Stimulated activated CD8-positive, alpha-beta memory T cell treated with anti-CD3 and anti-CD28 coated beads, Interleukin-4, amount 100 ng/mL, for 1 hour (primary cell): ENCODE measurements at places on chromosomes 2 and 18.

- DNase-seq: no peak
These were observed 22.2 kb downstream of the SLC3A1 start for GRCh38 chr2:44297431-44297830.

GRCh38 chr2:10502803-10503107, 54.6 kb upstream of the ODC1 start:
- DNase-seq: no peak

GRCh38 chr18:7630731-7631442, 63.8 kb downstream of the PTPRM start:
- DNase-seq: no peak

- DNase-seq: no peak
These were observed 668.0 kb upstream of the FAM98A start for GRCh38 chr2:34266908-34267697.

GRCh38 chr2:104290566-104290891, 563.4 kb upstream of the POU3F3 start:
- DNase-seq: no peak

DNA sequence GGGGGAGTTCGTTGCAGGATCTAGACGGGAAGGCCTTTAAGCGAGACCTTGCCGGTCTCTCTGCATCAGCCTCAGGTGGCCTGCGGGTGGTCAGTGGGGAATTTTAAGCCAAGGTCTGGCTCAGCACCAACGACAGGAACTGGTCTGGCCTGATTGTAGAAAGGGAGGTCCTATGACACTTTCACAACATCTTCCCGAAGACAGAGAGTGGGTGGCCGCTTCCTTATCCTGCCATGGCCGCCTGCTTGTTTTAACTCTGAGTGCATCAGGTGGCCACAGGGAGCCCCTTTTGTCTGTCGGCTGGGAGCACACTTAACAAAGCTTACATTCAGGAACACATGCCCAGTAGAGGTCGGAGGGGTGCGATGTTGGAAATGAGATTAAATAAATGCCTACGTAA, 363.7 kb upstream of the MYT1L start:
- DNase-seq: no peak

GRCh38 chr2:56757884-56758545, 574.2 kb downstream of the CCDC85A start:
- DNase-seq: no peak

- DNase-seq: no peak
These were observed 14.8 kb upstream of the IMP4 start for GRCh38 chr2:130327703-130328527.

- no peak for DNase-seq
These were observed 86.7 kb downstream of the C18orf54 start for GRCh38 chr18:54444319-54444914.

- no peak for DNase-seq
These were observed 37.4 kb upstream of the SATB2 start for GRCh38 chr2:199495147-199495546.

- no peak for DNase-seq
These were observed 39.5 kb downstream of the SFXN5 start for GRCh38 chr2:73031725-73032701.

- no peak for DNase-seq
These were observed 12.4 kb downstream of the IL1F10 start for GRCh38 chr2:113080134-113080533.

DNA sequence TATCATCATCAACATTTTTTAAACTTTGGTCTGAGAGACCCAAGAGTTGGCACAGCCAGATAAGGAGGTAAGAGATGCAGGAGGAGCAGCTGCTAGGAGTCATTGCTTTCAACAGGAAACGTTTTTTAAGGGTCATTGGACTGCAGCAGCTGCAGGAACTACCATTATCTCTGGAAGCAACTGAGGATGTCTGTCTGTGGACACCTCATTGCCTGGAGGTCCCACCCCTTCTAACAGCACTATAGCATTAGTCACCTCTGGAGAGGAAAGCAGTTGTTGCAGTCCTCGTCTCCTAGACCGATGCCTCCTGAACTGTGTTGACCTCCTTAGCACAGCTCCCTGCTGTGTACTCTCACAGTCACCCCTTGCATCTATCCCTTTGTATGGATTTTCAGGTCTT, 21.5 kb upstream of the FSHR start:
- DNase-seq: no peak

DNA sequence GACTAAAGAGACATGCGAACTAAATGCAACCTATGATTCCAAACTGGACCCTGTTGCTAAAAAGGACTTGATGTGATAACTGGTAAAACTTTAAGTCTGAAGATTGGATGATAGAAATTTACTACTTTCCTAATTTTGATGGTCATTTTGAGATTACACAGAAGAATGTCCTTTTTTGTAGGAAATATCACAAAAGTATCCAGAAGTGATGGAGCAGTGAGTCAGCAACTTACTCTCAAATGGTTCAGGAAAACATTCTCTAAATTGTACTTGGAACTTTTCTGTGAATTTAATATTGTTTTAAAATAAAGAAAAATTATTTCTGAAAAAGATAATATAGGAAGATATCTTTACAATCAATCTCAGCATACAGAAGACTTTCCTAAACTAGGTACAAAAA, 19.9 kb downstream of the MBOAT2 start:
- no peak for DNase-seq

GRCh38 chr18:34158881-34159690, 65.6 kb downstream of the NOL4 start:
- no peak for DNase-seq

DNA sequence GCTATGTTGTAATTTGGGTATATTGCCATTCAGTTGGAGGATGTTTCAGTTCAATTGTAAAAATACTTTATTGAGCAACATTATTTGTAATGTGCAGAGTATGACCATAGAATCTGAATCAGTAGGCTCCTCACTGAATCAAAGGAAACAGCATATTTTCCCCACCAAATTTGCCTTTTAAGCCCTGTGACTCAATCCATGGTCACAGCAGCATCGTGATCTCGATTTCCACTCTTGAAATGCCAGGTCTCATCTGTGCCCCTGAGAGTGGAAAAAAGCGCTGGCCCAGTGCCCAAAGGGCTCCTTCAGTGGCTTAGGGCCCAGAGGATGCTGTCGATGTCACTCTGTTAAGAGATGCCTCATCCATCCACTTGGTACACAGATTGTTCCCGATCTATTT, 57.5 kb downstream of the FHOD3 start:
- DNase-seq: no peak

DNA sequence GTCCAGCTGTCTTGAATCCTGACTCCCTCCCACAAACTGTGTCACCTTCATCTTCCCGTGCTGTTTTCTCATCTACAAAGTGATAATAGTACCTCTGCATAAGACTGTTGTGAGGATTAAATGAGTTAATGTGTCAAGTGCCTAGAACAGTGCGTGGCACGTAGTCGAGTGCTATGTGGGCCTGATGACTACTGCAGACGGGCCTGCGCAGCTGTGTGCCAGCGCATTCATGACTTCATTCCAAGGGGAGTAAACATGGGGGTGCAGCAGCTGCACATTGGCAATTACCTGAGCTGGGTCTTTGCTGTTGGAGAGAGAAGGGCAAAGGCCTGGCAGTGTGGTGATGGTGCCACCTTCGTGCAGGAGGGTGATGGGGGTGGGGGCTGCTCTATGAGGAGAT, 5.0 kb downstream of the TEX44 start:
- DNase-seq: no peak

- no peak for DNase-seq
These were observed 142.7 kb downstream of the SCG2 start for GRCh38 chr2:223459328-223459939.

DNA sequence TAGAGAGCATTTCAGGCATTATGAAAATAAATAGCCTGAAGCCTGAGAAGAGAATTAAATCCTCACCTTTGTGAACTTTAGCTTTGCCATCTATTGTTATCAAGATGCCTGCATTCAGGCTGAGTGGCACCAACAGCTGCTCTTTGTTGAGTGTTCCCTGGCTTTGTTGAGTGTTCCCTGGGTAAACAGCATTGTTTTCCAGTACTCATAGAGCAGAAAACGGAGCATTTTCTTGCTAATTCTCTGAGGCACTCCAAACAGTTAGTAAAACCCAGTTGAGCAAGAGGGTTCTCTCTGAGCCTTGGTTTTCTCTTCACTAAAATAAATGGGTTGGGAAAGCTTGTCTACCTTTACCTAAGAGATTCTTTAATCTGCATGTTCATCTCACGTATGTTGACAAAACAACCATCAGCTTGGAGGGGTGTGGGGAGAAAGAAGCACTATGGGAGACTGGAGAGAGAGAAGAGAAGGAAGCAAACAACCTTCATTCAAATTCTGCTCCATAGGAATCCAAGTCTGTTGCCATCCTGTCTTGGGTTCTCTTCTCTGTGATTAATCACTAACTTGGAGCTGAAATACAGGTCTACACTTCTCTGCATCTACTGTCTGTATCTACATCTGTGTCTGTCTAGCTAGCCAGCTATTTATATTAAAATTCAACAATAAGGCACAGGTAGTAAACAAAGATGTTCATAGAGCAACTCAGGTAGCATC, 567.0 kb upstream of the SOX11 start:
- DNase-seq: no peak

GRCh38 chr2:191889931-191890330, 43.0 kb upstream of the CAVIN2 start:
- no peak for DNase-seq

GRCh38 chr2:174623690-174624089, 26.1 kb upstream of the WIPF1 start:
- no peak for DNase-seq

DNA sequence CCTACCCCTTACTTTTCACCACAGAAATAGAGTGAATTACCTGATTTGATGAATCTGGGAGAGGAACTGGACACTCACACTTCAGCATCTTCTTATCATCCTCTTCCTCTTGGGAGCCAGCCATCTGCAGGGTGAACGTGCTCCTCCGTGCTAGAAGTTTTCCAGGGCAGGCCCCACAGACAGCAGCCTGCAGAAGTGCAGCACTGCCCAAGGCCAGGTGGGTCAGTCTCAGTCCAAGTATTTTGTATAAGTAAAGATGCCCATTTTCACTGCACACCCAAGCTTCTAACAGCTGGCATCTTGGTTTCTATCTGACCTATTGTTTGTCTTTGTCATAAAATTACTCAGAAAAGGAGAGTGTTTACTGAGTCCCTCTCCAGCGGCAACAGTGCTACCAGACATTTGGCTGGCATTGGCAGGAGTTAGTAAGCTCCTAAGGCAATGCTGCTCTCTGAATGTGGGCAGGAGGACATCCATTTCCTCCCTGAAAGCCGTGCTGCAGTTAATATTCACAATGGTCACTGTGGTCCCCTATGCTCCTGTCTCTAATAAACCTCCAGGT, 222.6 kb upstream of the CTAGE1 start:
- no peak for DNase-seq

- no peak for DNase-seq
These were observed 35.2 kb downstream of the CENPO start for GRCh38 chr2:24828238-24828996.

DNA sequence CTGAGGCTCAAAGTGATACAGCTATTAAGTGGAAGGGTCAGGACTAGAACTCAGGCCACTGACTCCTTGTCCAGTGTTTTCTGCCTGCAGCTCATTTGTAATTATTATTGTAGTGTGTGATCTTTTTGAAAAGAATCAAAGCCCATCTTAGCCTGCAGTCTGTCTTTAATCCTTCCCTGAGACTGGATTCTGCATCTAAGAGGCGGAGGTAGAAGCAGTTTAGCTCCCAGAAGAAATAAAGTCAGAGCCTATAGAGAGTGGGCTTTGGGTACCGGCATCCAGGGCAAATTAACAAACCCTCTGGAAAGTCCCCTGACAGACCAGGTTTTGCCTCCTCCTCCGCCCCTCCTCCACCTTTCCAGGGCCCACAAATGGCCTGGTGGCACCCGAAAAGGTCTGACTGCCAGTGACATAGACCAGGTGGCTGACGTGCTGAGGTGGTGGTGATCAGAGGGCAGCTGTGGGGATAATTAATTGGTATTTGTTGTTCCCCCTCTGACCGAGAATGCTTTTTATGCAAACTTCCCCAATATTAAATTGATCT, 2.2 kb upstream of the RAX start:
- DNase-seq: no peak

GRCh38 chr18:7572822-7573221, 5.7 kb downstream of the PTPRM start:
- DNase-seq: no peak

DNA sequence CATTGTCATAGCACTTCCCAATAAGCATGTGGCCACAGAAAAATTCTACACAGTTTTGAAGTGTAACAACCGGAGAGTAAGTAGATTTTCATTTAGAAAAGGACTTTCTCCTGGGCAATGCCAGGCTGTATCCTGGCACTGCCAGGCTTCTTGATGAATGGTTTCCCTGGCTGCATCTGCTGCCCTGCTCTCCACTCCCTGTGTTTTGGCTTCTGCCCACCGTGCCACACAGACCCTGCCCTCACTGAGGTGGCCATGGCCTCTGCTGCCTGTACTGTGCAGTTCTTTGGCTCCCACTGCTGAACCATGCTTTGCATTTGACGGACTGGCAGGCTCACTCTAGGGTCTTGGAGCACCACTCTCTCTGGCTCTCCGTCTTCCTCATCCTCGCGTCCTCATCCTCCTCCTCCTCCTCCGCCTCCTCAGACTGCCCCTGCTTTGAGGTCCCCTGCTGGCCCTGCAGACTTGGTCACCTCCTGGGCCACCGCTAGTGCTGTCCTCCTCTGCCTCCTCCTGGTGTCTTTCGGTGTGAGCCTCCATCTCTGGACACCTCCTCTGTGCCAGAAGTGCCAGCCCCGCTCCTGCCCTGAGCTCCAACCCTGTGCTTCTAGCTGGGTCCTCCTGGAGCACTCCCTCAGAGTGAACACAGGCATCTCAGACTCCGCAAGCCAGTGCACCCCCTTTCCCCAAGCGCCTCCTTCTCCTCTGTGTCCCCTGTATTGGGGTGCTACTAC, 45.9 kb upstream of the CNGA3 start:
- no peak for DNase-seq

GRCh38 chr18:56576826-56577573, 61.4 kb downstream of the TXNL1 start:
- DNase-seq: no peak

DNA sequence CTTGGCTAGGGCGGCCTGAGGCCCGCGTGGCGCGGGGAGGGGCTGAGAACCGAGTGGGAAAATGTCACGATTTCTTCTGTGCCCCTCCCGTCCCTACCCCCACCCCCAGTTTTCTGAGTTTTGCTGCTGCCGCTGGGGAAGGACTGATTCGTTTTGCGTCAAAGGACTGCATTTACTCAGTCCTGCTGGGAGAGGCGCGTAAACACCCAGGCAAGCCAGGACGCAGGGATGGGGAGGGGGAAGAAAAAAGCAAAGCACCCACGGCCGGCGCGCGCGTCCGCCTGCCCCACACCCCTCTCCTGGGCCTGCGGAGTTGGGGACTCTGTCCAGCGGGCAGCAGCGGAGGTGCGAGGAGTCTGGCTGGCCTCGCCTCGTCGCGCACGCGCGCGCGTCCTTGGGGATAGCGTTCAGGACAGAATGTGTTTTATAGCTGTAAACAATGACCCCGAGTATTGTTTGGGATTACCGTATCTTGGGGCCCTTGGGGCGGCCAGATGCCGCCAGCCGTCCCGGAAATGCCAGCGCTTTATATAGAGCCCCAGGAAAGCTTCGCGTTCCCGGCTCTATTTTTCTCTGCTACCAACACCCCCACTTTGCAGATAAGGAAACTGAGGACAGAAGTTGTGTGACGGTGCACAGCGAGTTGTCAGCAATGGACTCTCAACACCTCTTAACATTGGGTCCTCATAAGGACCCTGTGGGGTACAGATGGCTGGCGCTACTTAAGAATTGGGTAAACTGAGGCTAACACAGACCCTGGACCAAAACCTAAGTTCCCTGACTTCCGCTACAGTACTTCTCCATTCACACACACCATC, 1.7 kb upstream of the FOSL2 start:
- DNase-seq: no peak

- DNase-seq: no peak
These were observed 140.4 kb upstream of the VRK2 start for GRCh38 chr2:57906152-57906732.

- DNase-seq: no peak
These were observed 82.8 kb downstream of the HRH4 start for GRCh38 chr18:24543086-24543794.
